ENCODE measurements at places on chromosomes 7 and 10.

GRCh38 chr7:79837915-79838314 lies 296.7 kb upstream of the GNAI1 start:
- no peak for DNase-seq

GRCh38 chr7:152588350-152588749 lies 87.6 kb downstream of the XRCC2 start:
- DNase-seq: no peak

- no peak for DNase-seq
Observed at GRCh38 chr7:22564511-22565045, 64.6 kb upstream of the STEAP1B start.

GRCh38 chr10:100528921-100529474 lies 673 bp downstream of the NDUFB8 start:
- no peak for DNase-seq
